ENCODE measurements at places on chromosomes 1 and 21.

DNA sequence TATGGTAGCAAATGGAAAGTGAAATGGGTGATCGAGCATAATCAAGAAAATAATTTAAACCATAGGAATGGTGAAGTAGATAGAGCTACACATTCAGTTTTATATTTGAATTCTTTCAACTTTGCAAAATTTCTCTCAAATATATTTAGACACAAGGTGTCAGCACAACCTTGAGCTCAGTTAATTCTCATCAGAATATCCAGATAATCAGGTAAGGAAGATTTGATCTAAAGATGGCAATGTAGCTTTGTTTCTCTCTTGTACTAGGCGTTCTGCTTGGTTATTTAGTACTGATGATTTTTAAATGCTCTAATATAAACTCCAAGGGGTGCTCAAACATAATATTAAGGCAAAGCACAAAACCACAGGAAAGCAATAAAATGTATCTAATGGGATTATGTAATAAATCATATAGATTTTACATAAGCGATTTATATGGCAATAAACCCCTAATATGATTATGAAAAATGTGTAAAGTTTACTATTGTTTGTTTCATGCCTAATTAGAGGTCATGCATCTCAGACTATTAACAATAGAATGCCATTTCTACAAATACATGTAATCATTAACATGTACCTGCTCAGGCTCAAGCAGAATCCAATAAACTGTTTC, 32.4 kb upstream of the SERTAD4 start:
- DNase-seq = no peak

DNA sequence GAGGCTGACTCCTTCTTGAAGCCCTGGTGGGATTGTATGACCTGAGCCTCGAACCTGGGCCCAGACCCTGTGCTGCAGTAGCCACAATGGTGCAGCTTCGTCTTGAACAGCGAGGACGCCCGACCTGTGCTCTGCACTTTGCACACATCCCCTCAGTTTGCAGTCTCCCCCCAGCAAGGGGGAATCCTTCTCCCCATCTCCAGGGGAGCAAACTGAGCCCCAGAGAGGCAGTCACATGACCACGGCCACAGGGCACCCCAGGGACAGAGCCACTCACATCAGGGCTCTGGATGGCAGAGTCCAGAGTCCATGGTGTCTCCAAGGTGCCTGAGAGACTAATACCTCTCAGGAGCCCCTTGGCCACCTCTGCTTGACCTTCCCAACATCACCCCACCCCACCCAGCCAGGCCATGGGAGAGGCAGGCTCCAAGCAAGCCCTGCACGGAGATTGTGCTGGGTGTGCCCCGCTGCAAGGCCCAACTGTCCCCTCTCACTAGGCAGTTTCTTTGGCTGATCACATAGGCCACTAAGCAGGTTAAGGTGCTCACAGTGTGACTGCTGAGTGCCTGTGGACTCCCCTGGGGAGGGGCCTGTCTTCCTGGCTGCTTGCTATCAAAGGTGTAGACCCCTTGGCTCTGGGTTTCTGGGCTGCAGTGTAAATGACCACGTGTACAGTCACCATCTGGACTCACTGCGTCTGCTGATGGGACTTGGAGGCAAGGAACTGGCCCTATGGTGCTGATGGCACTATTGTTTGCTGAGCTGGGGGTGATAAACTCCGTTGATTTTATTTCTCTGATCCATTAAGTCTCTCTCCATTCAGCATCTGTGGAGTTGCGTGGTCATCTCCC, 398.1 kb downstream of the MATN1 start:
- DNase-seq = no peak

GRCh38 chr1:234628089-234628488, 18.1 kb upstream of the IRF2BP2 start:
- peak; percentile 38 for DNase-seq

- no peak for DNase-seq
Measured at GRCh38 chr21:31921079-31921478, 48.3 kb downstream of the HUNK start.

DNA sequence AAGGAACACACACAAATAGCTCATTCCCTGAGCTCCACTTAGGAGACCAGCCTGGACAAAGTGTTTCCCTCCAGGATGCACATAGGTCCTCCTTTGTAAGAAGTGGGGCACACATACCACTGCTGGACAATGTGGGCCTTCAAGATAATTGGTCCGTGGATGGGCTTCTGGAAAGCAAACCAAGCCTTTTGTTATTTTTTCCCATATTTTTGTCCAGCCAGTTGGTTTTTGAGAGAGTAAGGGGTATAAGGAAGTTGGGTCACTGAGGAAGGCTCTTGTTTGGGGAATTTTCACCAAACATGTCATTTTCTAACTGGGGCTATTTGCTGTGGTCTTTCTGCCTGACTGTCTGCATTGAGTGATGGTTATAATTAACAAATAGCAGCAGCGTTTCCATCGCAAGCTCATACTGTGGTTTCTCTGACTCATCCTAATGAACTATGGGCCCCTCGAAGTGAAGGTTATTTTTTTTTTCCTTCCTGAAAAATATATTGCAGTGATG, 306.3 kb upstream of the DUSP10 start:
- no peak for DNase-seq

DNA sequence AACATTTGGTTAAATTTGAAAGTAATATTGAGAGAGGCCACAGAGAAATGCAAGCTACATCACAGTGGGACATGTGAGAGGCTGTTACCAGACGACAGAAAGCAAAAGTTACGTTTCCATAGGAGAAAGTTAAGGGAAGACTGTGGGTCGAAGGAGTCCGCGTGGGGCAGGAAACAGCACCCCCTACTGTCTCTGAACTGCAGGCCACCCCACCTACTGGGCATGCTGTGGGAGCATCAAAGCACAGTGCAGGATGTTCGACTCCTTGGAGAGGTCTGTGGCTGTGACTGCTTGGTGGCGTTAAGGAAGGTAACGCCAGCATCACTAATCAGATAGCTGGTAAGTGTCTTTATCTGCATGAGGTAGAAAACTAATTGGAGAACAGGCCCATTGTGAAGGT, 123.9 kb downstream of the PTBP2 start:
- DNase-seq = peak; percentile 20

DNA sequence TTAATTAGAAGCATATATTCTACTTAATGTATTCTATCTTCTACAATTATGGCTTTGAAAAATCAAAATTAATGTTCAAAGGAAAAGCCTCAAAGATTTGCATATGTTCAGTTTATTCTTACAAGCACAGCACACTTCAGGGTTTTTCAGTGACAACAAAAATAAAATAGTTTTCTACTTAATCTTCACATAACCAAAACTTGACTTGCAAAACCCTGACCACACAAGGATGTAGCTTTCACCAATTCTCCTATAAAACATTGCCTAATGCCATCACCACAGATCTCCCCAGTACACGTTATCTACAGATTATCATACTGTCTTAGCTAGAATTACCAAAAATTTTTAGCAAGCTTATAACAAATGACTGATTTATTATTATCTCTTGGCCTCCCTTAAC, 23.3 kb downstream of the LPAR3 start:
- no peak for DNase-seq

DNA sequence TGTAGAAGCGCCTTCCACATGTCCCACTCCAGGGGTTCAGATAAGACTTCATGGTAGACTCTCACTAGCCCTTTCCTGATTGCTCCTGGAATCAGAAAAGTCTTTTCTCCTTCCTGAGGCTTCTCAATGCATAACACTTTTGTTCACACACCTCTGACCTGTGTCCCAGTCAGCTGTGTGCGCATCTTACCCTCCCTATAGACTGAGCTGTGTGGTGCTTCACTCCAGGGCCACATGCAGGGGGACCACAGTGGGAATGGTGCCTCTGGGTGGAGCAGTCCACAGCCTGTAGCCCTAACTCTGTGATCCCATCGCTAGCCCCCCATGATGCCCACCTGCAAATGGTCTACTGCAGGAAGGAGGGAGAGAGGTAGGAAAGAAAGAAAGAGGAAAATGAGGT, 84.0 kb upstream of the TLR5 start:
- DNase-seq = no peak

DNA sequence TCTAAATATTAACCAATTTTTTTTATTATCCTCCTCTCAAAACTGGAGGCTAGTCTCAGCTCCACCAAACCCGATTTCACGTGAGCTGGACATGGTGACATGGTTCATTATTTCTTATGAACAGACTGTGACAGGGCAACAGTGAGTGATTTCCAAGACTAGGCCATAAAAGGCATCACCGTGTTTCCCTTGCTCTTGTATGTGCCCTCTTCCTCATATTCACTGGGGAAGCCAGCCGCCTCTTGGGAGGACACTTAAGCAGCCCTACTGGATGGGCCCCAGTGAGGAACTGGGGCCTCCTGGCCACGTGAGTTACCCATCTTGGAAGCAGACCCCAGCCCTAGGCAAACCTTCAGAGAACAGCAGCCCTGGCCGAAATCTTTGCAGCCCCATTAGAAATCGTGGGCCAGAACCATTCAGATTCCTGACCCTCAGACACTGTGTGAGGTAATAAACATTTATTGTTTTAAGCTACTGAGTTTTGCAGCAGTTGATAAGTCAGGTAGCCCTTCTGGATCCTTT, 105.0 kb downstream of the GALNT2 start:
- DNase-seq = no peak

DNA sequence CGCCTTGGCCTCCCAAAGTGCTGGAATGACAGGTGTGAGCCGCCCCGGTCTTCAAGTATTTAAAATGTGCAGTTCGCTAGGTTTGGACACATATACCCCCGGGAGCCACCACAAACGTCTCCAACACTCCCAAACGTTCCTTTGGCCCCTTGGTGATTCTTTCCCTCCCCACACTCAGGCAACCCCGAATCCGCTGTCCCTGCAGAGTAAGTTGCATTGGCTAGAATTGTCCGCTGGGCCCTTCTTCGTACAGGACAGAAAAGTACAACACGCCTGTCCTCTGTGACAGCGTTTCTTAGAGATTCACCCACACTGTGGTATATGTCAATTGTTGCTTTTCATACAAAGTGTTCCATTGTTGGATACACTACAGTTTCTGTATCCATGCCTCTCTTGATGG, 3.2 kb upstream of the PERM1 start:
- no peak for DNase-seq
